ENCODE measurements at places on chromosomes 5 and 9.

GRCh38 chr5:168366116-168366515, 74.7 kb downstream of the WWC1 start:
- DNase-seq: no peak
- peaks cover 40% of the 10 kb centered on the region for H3K4me1 ChIP-seq
- no peak overlapping the region for H3K4me3 ChIP-seq
- no peaks in the 10 kb centered on the region for H3K27me3 ChIP-seq

DNA sequence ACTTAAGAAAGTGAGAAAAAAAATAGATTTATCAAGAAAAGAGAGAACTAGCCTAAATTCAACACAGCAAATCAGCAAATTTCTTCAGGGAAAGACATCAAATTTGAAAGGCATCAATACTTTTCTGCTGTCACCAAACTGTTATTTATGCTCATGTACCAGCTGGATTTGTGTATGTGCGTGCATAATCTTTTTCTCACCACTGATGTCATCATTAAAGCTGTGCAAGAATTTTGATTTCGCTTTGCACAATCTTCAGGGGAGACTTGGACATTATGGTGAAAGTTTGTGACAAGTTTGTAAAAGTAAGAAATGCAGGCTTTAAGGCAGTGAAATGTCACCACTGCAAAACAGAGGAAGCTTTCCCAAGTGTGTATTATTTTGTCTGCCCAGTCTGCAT, 215.4 kb downstream of the SLF1 start:
- H3K4me1 ChIP-seq: no peaks in the 10 kb centered on the region
- no peak for DNase-seq
- H3K4me3 ChIP-seq: no peak overlapping the region
- no peak overlapping the region for H3K27ac ChIP-seq
- no peaks in the 10 kb centered on the region for H3K36me3 ChIP-seq
- no peaks in the 10 kb centered on the region for H3K27me3 ChIP-seq

- no peak overlapping the region for H3K4me3 ChIP-seq
- no peaks in the 10 kb centered on the region for H3K27me3 ChIP-seq
- DNase-seq: no peak
Observed at GRCh38 chr9:115225459-115226116, 107.6 kb upstream of the TNC start.

GRCh38 chr5:35313291-35313690, 83.0 kb upstream of the PRLR start:
- H3K36me3 ChIP-seq: no peaks in the 10 kb centered on the region
- peaks cover 7% of the 10 kb centered on the region for H3K4me1 ChIP-seq
- no peak overlapping the region for H3K4me3 ChIP-seq
- H3K27me3 ChIP-seq: no peaks in the 10 kb centered on the region

DNA sequence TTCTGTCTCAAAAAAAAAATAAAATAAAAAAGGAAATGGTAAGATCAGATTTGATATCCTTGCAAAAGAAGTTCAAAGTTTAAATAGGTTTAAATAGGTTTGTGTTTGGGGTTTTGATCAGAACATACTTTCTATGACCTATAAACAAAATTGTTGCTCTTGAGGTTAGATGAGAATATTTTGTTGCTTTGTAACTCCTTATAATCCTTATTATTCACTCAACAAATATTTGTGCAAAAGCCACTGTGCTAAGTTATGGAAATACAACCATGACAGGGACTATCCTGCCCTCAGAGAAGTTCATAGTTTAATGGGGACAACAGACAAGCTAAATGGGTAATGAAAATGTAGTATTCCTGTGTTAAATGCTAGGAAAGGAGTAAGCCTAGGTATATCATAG, 71.5 kb downstream of the INVS start:
- H3K36me3 ChIP-seq: no peaks in the 10 kb centered on the region
- no peak overlapping the region for H3K4me3 ChIP-seq
- no peaks in the 10 kb centered on the region for H3K4me1 ChIP-seq
- no peaks in the 10 kb centered on the region for H3K27me3 ChIP-seq
- DNase-seq: no peak
- H3K27ac ChIP-seq: no peak overlapping the region

- no peaks in the 10 kb centered on the region for H3K36me3 ChIP-seq
- H3K4me1 ChIP-seq: peaks cover 19% of the 10 kb centered on the region
- no peak overlapping the region for H3K27ac ChIP-seq
- H3K4me3 ChIP-seq: no peak overlapping the region
- DNase-seq: peak; percentile 52
- H3K27me3 ChIP-seq: no peaks in the 10 kb centered on the region
Observed at GRCh38 chr5:14595189-14595588, 13.6 kb downstream of the OTULINL start.

- no peaks in the 10 kb centered on the region for H3K4me1 ChIP-seq
- H3K36me3 ChIP-seq: no peaks in the 10 kb centered on the region
- H3K4me3 ChIP-seq: no peak overlapping the region
Observed at GRCh38 chr5:92309336-92309991, 926.3 kb upstream of the ARRDC3 start.

- peak overlapping the region; percentile 87 for H3K4me3 ChIP-seq
- H3K27ac ChIP-seq: peak overlapping the region; percentile 98
- H3K27me3 ChIP-seq: no peaks in the 10 kb centered on the region
- H3K4me1 ChIP-seq: peaks cover 26% of the 10 kb centered on the region
Observed at GRCh38 chr5:177005619-177006264, 837 bp downstream of the UIMC1 start.

GRCh38 chr9:37399336-37399735, 23.2 kb upstream of the GRHPR start:
- no peak for DNase-seq
- H3K27ac ChIP-seq: no peak overlapping the region
- no peaks in the 10 kb centered on the region for H3K36me3 ChIP-seq
- no peak overlapping the region for H3K4me3 ChIP-seq

GRCh38 chr5:959581-960531, 48.7 kb upstream of the NKD2 start:
- H3K4me3 ChIP-seq: no peak overlapping the region
- no peak for DNase-seq
- no peaks in the 10 kb centered on the region for H3K36me3 ChIP-seq
- peaks cover 46% of the 10 kb centered on the region for H3K4me1 ChIP-seq
- H3K27ac ChIP-seq: no peak overlapping the region

DNA sequence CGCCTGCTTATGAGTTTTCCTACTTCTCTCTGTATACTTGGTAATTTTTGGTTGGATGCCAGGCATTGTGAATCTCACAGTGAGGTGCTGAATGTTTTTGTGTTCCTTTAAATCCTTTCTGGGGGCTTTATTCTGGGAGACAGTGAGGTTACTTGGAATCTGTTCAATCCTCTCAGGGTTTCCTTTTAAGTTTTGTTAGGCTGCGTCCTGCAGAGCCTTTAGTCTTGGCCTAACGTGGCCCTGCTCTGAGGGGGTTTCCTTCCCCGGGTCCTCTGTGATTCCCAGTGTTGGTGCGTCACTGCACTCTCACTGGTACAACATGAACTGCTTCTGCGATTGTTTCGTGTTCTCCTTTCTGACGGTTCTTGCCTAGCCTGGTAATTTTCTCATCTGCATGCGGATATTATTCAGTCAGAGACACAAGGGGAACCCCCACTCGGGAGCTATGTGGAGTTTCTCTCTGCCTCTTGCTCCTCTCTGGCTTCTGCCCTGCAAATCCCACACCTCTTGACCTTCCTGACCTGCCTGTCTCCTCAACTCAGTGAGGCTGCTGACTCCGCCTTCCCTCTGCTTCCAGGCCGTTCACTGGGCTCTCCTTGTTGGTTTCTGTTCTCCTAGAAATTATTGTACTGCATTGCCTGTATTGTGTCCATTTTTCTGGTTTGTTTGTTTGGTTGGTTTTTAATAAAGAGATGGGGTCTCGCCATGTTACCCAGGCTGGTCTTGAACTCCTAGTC, 128.1 kb downstream of the DAB2IP start:
- H3K27ac ChIP-seq: no peak overlapping the region
- no peaks in the 10 kb centered on the region for H3K27me3 ChIP-seq
- DNase-seq: no peak
- no peak overlapping the region for H3K4me3 ChIP-seq
- no peaks in the 10 kb centered on the region for H3K36me3 ChIP-seq
- no peaks in the 10 kb centered on the region for H3K4me1 ChIP-seq

DNA sequence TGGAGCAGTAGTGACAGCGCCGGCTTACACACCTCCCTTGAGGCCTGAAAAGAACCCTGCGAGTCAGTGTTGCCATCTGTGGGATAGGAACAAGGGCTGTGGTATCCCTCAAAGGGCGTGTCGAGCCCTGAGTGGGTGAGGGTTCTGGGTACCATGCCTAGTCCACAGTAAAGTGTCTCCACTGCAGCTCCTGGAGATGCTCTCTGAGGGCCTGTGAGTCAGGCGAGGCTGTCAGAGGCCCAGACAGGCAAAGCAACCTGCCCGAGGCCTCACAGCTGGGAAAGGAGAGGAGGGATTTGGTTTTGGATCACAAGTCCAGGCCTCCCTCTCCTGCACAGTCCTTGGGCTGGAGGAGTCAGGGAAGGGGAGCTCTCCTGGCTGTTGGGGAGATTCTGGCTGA, 6.1 kb downstream of the PRRX2 start:
- no peaks in the 10 kb centered on the region for H3K4me1 ChIP-seq
- H3K27me3 ChIP-seq: no peaks in the 10 kb centered on the region
- no peak overlapping the region for H3K4me3 ChIP-seq
- no peak overlapping the region for H3K27ac ChIP-seq
- H3K36me3 ChIP-seq: no peaks in the 10 kb centered on the region

DNA sequence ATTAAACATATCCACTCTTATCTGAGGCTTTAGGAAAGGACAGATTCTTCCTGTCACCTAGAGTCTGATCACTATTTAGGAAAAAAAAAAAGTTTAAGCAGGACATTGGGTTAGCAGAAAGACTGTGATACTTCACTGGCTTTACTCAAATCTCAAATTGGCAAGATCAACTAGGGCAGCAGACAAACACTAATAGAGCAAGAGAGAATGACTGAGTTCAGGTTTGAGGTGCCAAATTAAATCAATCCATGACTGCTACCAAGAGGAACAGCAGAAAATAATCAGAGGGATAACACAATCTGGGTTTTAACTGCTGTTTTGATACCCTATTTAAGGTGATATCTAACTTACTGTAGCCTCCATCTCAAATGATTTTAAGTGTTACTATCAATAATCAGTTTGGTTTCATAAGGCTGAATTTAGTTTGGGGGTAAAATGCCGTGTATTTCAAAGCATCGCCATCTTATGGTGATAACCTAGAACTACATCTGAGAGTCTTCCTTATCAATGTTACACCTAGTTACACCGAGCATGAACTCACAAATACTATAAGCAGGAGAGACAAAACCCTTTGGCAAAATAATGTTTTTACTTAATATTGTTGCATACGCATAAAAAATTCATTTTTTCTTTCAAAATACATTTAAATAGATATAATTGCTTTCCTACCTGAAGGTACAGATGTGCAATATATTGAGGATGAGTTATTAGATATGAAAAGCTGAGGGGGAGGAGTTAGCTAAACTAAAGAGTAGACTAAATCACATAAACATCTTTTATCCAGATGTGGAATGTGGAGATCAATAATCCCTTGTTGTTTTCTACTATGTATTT, 286.4 kb upstream of the CDH12 start:
- no peak overlapping the region for H3K27ac ChIP-seq
- H3K4me3 ChIP-seq: no peak overlapping the region
- no peaks in the 10 kb centered on the region for H3K27me3 ChIP-seq

GRCh38 chr5:151780348-151780747, 8.6 kb downstream of the G3BP1 start:
- no peak for DNase-seq
- no peaks in the 10 kb centered on the region for H3K36me3 ChIP-seq
- no peak overlapping the region for H3K4me3 ChIP-seq
- peaks cover 75% of the 10 kb centered on the region for H3K4me1 ChIP-seq
- no peak overlapping the region for H3K27ac ChIP-seq
- no peaks in the 10 kb centered on the region for H3K27me3 ChIP-seq

DNA sequence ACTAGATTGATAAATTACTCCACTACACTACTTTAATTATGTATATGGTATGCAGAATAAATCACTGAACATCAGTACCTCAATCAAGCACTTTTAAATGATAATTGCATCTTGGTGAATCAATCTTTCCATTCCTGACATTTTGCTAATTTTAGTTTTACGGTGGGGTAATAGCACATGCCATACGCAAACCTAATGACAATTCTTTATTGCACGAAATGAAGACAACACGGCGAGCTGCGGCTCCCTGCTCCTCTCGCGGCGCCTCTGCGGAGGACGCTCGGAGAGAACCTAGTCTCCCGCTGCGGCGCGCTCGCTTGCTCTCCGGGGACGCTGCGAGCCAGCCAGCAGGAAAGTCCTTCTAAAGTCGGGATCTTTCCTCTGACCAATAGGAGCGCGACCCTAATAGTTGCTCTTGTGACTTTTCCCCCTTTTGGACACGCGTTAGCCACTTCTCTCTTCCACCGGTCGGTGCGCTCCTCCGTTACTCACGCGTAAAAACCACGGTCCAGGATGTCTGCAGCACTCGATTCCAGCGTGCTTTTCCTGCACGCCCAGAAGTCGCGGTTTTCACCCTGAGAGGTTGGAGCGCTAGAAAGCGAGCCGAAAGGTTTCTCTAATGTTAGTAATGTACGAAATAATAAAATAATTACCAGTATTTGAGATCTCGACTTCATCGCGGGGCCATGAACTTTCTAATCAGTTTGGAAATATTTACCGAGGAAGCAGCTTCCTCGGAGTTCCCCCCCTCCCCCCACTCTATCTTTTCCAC, 1.0 kb upstream of the MEF2C start:
- peaks cover 4% of the 10 kb centered on the region for H3K4me1 ChIP-seq
- H3K27me3 ChIP-seq: no peaks in the 10 kb centered on the region
- H3K4me3 ChIP-seq: peak overlapping the region; percentile 35
- H3K27ac ChIP-seq: peak overlapping the region; percentile 54

DNA sequence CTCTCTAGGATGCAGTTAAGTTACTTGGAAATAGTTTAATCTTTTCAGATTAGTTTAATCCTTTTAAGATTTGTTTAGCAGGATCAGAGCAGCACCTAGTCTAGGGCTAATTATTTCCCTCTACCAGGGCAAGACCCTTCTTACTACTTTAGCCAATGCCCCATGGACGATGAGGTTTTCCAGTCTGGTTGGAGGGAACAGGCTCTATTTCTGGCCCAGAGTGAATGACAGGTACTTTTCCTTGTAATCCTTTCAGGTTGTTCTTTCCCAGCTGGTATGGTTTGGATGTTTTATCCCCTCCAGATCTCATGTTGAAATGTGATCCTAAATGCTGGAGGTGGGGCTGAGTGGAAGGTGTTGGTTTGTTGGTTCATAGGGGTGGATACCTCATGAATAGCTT, 27.2 kb downstream of the PTTG1 start:
- H3K36me3 ChIP-seq: no peaks in the 10 kb centered on the region
- H3K27me3 ChIP-seq: no peaks in the 10 kb centered on the region
- DNase-seq: no peak

- no peak overlapping the region for H3K4me3 ChIP-seq
- DNase-seq: no peak
- H3K4me1 ChIP-seq: no peaks in the 10 kb centered on the region
Observed at GRCh38 chr5:122743261-122743660, 31.6 kb upstream of the SNX2 start.

DNA sequence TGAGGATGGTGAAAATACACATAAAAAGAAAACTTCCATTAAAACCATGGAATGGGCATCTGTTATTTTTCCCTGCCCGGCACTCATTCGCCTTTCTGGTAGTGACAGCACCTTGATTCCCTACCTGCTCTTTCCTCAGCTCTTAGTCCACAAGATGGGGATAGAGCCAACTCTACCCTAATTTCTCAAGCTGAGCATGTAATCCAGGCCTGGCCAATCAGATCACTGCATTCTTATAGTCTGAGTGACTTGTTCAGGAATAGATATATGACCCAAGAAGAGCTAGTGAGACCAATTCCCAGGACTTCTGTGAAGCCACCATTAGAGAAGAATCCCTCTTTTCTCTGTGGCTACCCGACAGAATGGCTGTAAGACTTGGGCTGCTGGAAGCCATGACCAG, 58.1 kb downstream of the TSSK1B start:
- no peaks in the 10 kb centered on the region for H3K36me3 ChIP-seq
- H3K27me3 ChIP-seq: no peaks in the 10 kb centered on the region
- H3K27ac ChIP-seq: no peak overlapping the region
- no peak overlapping the region for H3K4me3 ChIP-seq
- no peak for DNase-seq

Data from body of pancreas (tissue), 4 donors.